PC-9 (cell line): ENCODE measurements at places on chromosomes 5 and 9. TPM values are rescaled to one million over a fixed set of nuclear protein-coding genes. Genes with fewer than 3 reads are reported as not detected.

DNA sequence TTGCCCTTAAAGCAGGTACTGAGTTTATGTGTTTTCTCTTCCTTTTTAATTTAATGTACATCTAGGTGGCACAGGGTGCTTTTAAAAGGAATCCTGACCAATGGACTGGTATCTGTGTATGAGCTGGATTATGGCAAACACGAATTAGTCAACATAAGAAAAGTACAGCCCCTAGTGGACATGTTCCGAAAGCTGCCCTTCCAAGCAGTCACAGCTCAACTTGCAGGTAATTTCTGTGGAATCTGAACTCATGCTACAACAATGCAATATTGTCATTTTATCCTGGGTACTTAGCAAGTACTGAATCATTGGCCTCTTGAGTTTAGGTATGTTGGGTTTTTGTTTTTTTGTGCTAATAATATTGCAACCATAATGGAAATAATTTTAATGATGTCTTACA lies 14.4 kb upstream of the TMOD1 start:
- DNase-seq: no peak

DNA sequence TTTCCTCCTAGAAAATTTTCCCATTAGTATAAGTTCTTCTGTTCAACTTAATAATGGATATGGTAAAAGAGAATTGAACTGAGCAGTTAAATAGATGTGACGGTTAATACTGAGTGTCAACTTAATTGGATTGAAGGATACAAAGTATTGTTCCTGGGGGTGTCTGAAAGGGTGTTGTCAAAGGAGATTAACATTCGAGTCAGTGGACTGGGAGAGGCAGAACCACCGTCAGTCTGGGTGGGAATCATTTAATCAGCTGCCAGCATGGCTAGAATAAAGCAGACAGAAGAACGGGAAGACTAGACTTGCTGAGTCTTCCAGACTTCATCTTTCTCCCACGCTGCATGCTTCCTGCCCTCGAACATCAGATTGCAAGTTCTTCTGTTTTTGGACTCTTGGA lies 689.6 kb upstream of the CDH10 start:
- no peak for DNase-seq

TTC33 gene
- 29.4 and 30.2 TPM in 2 replicates for total RNA-seq

DNA sequence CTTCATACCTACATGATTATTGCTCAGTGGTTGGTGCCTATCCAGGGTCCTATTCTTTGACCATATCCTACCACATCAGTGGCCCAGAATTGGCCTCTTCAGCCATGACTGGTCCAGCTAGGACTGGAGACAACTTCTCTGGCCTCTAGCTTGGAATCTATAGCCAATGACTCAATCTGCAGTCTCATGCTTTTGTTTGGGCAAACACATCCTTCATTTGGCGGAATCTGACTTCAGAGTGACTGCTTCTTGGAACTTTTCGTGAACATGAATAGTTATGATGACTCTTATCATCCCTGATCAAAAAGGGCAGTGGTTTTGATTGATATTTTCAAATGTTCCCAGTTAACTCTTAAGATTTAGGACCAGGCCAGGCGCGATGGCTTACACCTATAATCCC lies 134.1 kb downstream of the PAPPA start:
- DNase-seq: no peak

DNA sequence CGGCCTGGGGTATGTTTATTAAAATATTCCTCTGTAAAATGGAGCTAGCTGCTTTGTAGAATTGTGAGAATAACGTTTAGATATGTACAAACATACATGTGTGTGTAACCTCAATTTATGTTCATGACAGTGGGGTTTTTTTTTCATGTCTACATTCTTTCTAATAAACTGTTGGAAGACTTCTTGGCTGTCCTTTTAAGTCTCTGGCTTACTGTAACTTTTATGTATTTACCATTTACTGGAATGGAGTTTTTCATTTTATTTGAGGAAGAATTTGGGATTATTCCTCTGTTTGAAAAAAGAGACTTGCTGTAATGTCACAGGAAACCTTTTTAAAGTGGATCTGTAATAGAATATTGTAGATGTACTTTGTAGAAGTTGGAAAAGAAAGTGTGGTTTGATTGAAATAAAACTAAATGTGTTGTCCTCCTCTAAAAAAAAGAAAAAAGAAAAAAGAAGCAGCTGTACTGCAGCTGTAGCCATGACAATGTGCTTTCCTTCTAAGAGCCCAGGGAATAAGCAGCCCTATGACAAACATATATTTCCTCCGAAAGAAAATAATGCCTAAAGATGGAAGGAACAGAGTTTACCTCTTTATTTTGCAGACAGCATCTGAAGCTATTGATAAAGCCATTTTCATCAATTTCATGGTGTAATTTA lies 71.2 kb upstream of the FREM1 start:
- no peak for DNase-seq

DNAI1 gene
- 1.5 and 1.6 TPM in 2 replicates for total RNA-seq

GRCh38 chr9:107983762-107984161 lies 494.2 kb upstream of the KLF4 start:
- DNase-seq: no peak

GRCh38 chr5:84869675-84870074 lies 485.0 kb upstream of the EDIL3 start:
- DNase-seq: no peak

DNA sequence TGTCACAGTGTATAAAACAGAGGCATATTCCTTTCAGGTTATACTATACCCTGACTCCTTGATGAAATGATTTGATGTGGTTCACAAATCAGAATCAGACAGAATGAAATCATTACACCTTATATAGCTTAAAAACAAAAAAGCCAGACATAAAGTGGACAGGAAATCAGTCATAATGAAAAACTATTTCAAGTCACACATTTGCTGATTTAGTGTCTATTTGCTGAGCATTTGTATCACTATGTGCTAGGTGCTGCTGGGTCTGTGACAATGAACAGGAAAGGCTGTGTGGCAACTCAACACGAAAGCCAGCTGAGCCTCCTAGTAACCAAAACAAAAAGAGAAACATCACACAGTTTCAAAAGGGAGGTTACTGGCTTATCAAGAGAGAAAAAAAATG lies 194.0 kb downstream of the EFNA5 start:
- peak; percentile 85 for DNase-seq

DNA sequence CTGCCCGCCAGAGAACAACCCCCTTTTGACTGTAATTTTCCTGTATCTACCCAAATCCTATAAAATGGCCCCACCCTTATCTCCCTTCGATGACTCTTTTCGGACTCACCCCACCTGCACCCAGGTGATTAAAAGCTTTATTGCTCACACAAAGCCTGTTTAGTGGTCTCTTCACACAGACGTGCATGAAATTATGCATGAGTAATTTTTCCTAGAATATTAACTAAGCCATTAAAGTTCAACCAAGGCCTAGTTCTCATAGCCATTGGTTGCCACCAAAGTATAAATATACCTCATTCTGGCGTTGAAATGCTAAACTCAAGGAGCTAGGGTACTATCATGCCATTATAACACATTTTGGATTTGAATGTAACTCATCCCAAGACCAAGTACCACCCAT lies 243.9 kb downstream of the ZNF608 start:
- DNase-seq: no peak

NR6A1 gene
- 13.0 TPM in 2 replicates for total RNA-seq

DNA sequence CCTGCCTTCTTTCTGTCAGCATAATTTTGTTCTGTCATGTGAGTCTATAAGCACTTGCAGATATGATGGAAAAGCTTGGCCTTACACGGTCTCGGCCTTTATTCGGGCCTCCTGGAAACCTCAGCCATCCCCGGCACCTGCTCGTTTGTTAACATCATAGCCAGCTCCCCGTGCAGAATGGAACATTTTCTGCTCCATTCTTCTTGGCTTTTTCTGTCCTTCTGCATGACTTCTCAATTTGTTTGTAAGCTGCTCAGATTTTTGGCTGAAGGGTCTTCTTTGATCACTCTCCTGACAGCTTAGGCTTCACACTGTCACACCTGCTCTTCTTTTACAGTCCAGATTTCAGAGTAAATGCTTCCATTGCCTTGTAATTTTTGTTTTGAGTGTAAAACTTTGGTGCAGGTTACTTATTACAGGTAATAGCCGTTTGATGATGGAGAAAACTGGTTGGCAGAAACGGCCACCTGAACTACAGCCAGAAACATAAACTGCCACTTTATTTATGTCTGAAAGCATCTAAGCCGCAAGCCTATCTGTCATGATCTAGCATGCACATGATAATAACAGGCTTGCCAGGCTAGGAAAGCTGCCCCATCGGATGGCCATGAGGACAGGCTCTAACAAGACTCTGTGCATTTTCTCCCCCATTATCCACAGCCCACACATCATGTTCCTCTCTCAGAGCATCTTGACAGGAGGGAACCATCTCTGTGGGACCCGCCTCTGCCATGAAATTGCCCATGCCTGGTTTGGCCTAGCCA lies 197.0 kb downstream of the AOPEP start:
- DNase-seq: no peak

- DNase-seq: no peak
Measured at GRCh38 chr5:156699147-156699546, 150.9 kb upstream of the PPP1R2B start.

DNA sequence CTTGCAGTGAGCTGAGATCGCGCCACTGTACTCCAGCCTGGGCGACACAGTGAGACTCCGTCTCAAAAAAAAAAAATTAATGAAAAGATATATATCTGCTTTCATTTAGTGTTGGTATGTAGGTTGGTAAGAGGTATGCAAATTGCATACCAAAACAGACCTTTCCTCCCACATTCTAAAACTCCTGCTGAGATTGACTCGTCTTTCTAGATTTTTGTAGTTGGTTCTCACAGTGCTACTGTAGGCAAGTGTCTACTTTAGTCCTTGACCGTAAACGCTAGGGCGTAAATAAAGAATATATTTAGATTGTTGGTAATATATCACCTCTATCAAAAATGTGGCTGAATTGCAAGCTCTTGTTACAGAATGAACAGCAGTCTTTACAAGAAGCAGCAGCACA lies 445.9 kb downstream of the CHSY3 start:
- DNase-seq: no peak

- DNase-seq: no peak
Measured at GRCh38 chr9:97925497-97926334, 3.4 kb upstream of the TRMO start.
